ENCODE measurements at places on chromosomes 1 and 21. TPM values are rescaled to one million over a fixed set of nuclear protein-coding genes. Genes with fewer than 3 reads are reported as not detected.

GRCh38 chr1:91783423-91784170 lies 102.4 kb downstream of the TGFBR3 start:
- H3K4me3 ChIP-seq: no peak overlapping the region
- no peaks in the 10 kb centered on the region for H3K27me3 ChIP-seq
- peak overlapping the region; percentile 81 for H3K27ac ChIP-seq
- no peaks in the 10 kb centered on the region for H3K36me3 ChIP-seq
- DNase-seq: no peak

GRCh38 chr1:58994664-58995063 lies 210.8 kb upstream of the JUN start:
- no peaks in the 10 kb centered on the region for H3K4me1 ChIP-seq
- H3K36me3 ChIP-seq: no peaks in the 10 kb centered on the region
- DNase-seq: no peak

- H3K4me1 ChIP-seq: peaks cover 19% of the 10 kb centered on the region
- no peaks in the 10 kb centered on the region for H3K36me3 ChIP-seq
- peak overlapping the region; percentile 27 for H3K4me3 ChIP-seq
- H3K27me3 ChIP-seq: peaks cover 97% of the 10 kb centered on the region
- H3K27ac ChIP-seq: no peak overlapping the region
- peak; percentile 34 for DNase-seq
Measured at GRCh38 chr1:47444562-47445465, 7.0 kb downstream of the FOXD2 start.

DNA sequence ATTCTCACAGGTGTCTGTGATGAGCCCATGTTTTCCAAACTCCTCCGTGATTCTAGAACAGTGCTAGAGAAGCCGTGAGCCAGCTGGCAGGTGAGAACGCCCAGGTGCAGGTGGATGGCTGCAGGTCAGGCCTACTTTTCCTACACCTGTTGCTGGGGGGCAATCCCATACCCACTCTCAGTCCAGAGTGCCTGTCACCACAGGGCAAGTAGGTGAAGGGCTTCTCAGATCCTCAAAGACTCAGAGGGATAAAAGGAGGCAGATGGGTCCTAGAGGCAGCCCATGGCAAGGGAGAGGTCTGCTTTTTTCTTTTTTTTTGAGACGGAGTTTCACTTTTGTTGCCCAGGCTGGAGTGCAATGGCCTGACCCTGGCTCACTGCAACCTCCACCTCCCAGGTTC lies 50.7 kb upstream of the H6PD start:
- no peak for DNase-seq
- H3K27me3 ChIP-seq: peaks cover 5% of the 10 kb centered on the region
- no peaks in the 10 kb centered on the region for H3K36me3 ChIP-seq
- no peak overlapping the region for H3K27ac ChIP-seq
- no peak overlapping the region for H3K4me3 ChIP-seq

- no peaks in the 10 kb centered on the region for H3K36me3 ChIP-seq
- H3K4me1 ChIP-seq: no peaks in the 10 kb centered on the region
- no peaks in the 10 kb centered on the region for H3K27me3 ChIP-seq
- H3K4me3 ChIP-seq: no peak overlapping the region
Measured at GRCh38 chr1:18999359-18999758, 42.9 kb upstream of the IFFO2 start.

Gene BTG2
- 101 TPM for polyA plus RNA-seq

DNA sequence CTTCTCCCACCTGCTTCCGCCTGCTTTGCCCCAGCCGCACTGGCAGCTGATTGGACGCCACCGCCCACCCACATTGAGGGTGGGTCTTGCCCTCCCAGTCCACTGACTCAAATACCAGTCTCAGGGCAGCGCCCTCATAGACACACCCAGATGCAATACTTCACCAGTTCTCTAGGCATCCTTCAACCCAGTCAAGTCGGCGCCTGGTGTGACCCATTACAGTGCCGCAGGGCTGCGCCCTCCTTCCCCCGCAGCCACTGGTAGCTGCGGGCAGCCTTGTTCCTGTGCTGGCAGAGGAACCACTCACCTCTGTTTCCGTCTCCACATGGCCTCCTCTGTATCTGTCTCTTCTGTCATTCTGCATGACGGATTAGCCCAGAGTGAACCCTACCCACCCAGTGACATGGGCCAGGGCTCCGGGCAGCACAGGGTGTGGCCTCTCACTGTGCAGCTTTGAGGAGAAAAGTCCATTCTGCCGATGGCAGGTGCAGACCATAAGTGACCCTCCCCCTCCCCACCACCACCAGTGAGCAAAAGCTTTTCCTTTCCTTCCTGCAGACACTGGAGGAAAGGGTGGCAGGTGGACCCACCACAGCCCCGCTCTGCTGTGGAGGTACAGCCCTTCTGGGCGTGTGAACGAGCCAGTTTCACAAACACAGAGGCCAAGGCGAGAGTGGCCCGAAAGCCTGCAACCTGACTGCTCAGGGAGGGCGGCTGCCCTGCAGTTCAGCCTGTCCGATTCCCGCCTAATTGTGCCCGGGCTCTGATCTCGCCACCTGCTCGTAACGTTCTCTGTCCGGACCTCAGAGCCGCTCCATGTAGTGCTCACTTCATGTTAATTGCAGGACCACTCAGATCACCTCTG lies 57.1 kb downstream of the FAAP20 start:
- peaks cover 73% of the 10 kb centered on the region for H3K36me3 ChIP-seq
- DNase-seq: peak; percentile 97
- H3K27me3 ChIP-seq: no peaks in the 10 kb centered on the region
- H3K27ac ChIP-seq: peak overlapping the region; percentile 95
- no peaks in the 10 kb centered on the region for H3K4me1 ChIP-seq

- no peak overlapping the region for H3K4me3 ChIP-seq
- no peaks in the 10 kb centered on the region for H3K36me3 ChIP-seq
- H3K27me3 ChIP-seq: no peaks in the 10 kb centered on the region
Measured at GRCh38 chr1:7108251-7108650, 323.0 kb downstream of the CAMTA1 start.

GRCh38 chr21:28089599-28090441 lies 902.9 kb downstream of the LTN1 start:
- H3K4me3 ChIP-seq: no peak overlapping the region
- H3K4me1 ChIP-seq: no peaks in the 10 kb centered on the region
- H3K27me3 ChIP-seq: no peaks in the 10 kb centered on the region
- DNase-seq: peak; percentile 58
- H3K27ac ChIP-seq: peak overlapping the region; percentile 90

- H3K36me3 ChIP-seq: peaks cover 3% of the 10 kb centered on the region
- H3K4me1 ChIP-seq: peaks cover 5% of the 10 kb centered on the region
- H3K4me3 ChIP-seq: no peak overlapping the region
- H3K27ac ChIP-seq: no peak overlapping the region
- peak; percentile 66 for DNase-seq
Measured at GRCh38 chr1:159829273-159829634, 2.6 kb downstream of the SLAMF8 start.

- H3K27ac ChIP-seq: peak overlapping the region; percentile 71
- H3K4me1 ChIP-seq: no peaks in the 10 kb centered on the region
- peak; percentile 59 for DNase-seq
- H3K36me3 ChIP-seq: no peaks in the 10 kb centered on the region
Measured at GRCh38 chr21:43362321-43362791, 64.6 kb downstream of the SIK1 start.

DNA sequence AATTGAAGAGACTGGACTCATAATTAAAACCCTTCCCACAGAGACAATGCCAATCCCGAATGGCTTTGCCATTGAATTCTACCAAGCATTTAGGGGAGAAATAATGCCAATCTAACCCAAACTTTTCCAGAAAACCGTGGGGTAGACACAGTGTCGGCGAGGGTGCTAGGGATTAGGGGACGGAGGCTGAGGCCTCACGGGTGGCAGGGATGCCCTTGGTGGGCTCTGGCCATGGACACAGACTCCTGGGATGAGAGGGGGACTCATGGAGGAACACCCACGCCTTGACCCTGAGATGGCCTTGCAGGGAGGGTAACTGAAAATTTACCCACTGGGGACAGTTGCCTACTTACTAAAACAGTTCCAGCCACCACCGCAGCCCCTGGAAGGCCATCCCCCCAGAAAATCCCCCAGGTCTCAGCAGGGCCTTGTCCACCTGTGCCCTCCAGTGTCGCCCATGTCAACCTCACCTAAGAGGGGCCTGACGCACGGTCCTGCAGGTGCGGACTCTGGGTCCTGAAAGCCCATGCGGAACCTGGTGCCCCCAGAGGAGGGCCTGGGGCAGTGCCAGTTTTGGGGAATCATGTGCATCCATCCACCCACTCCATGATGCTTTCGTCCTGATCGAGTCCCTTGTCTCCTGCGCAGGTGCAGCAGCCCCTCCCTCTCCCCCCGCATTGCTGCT lies 1.9 kb downstream of the KRTAP10-5 start:
- no peak for DNase-seq
- no peaks in the 10 kb centered on the region for H3K4me1 ChIP-seq
- H3K4me3 ChIP-seq: no peak overlapping the region
- no peak overlapping the region for H3K27ac ChIP-seq

DNA sequence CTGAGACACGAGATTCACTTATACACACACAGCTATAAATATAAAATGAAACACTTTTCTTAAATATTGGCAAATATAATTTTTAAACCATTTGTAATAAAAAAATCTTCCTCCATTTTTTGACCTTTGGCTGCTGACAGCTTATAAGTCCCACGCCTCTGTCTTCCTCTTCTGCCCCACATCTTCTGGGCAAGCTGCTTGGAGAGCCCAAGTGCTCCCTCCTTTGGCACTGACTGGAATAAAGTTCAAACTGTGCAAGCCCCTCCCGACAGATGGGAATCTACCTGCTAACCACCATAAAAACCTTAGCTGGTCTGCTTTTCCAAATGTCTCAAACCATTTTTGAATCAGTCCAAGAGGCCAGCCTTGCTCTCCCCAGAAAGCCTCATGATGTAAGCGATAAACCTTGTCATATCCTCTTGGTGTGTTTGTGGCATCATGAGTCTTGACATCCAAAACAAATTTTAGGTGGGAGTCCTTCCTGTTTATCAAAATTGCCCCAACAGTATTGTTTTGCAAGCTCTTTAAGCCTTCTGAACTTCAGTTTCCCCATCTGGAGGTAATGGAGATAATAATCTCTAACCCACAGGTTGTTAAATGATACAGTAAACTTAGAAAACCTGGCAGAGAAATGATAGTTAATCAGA lies 99.8 kb downstream of the SNX7 start:
- H3K27ac ChIP-seq: no peak overlapping the region
- H3K36me3 ChIP-seq: no peaks in the 10 kb centered on the region
- peak; percentile 31 for DNase-seq
- no peaks in the 10 kb centered on the region for H3K4me1 ChIP-seq
- no peaks in the 10 kb centered on the region for H3K27me3 ChIP-seq
- H3K4me3 ChIP-seq: no peak overlapping the region

Gene CACHD1
- polyA plus RNA-seq: 12.5 TPM

- no peak overlapping the region for H3K27ac ChIP-seq
- H3K4me1 ChIP-seq: no peaks in the 10 kb centered on the region
- no peaks in the 10 kb centered on the region for H3K27me3 ChIP-seq
- no peak for DNase-seq
- H3K36me3 ChIP-seq: no peaks in the 10 kb centered on the region
- no peak overlapping the region for H3K4me3 ChIP-seq
Measured at GRCh38 chr1:182739545-182739944, 50.0 kb upstream of the NPL start.

GRCh38 chr1:229452956-229453801 lies 19.3 kb upstream of the ACTA1 start:
- no peak overlapping the region for H3K27ac ChIP-seq
- no peaks in the 10 kb centered on the region for H3K27me3 ChIP-seq
- no peaks in the 10 kb centered on the region for H3K4me1 ChIP-seq

Gene CDK11B
- polyA plus RNA-seq: 61.7 TPM

- no peak for DNase-seq
- no peaks in the 10 kb centered on the region for H3K4me1 ChIP-seq
- H3K27me3 ChIP-seq: no peaks in the 10 kb centered on the region
Measured at GRCh38 chr1:232372841-232373440, 257.0 kb downstream of the SIPA1L2 start.

- no peak for DNase-seq
- H3K27me3 ChIP-seq: no peaks in the 10 kb centered on the region
- peaks cover 5% of the 10 kb centered on the region for H3K4me1 ChIP-seq
- H3K36me3 ChIP-seq: peaks cover 40% of the 10 kb centered on the region
- no peak overlapping the region for H3K27ac ChIP-seq
Measured at GRCh38 chr21:34517039-34517438, 5.0 kb upstream of the KCNE1 start.

Gene IFNAR1
- polyA plus RNA-seq: 25.5 TPM

Gene CNTN2
- polyA plus RNA-seq: 0.35 TPM

GRCh38 chr1:227576189-227576588 lies 12.8 kb downstream of the ZNF678 start:
- DNase-seq: no peak
- no peaks in the 10 kb centered on the region for H3K27me3 ChIP-seq
- no peaks in the 10 kb centered on the region for H3K36me3 ChIP-seq
- no peaks in the 10 kb centered on the region for H3K4me1 ChIP-seq
- no peak overlapping the region for H3K27ac ChIP-seq
- H3K4me3 ChIP-seq: no peak overlapping the region

DNA sequence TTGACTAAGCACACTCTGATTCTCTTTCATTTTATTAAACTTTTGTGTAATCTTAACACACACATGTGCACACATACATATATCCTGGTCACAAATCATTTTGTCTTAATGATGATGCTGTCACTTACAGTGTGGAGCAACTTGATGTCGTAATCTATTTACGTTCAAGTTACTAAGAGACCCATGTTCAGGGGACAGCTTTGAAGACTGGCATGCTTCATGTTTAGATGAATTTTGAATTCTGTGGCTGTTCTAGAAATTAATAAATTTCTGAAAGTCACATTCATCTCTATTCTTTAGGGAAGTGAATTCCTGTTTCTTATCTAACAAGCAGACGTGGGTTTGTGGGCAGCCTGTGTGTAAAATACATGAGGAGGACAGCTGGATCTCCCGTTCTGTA lies 1637.8 kb downstream of the PLA2G4A start:
- H3K4me1 ChIP-seq: no peaks in the 10 kb centered on the region
- no peaks in the 10 kb centered on the region for H3K36me3 ChIP-seq
- no peak overlapping the region for H3K4me3 ChIP-seq

Gene NBPF4
- polyA plus RNA-seq: not detected

DNA sequence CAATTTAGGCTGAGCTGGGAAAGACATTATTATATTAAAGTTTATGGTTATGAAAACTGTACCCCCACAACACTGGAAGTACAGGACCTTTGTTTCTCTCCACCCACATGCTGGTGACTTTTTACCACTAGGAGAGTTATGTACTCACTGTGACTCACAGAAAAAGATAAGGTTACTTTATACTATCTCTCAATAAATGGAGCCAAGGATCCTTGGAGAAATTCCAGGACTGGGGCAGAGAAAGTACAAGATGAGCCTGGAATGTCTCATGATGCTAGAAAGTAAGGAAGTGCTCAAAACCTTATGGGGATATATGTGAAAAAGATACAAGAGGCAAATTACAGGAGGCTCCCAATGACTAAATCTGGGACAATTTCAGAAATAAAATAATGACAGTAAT lies 63.9 kb upstream of the C1orf105 start:
- peak; percentile 87 for DNase-seq
- no peaks in the 10 kb centered on the region for H3K27me3 ChIP-seq
- H3K4me3 ChIP-seq: no peak overlapping the region
- H3K27ac ChIP-seq: peak overlapping the region; percentile 41
- H3K36me3 ChIP-seq: no peaks in the 10 kb centered on the region
- H3K4me1 ChIP-seq: peaks cover 22% of the 10 kb centered on the region

GRCh38 chr1:6632588-6633514 lies 8.2 kb downstream of the THAP3 start:
- no peaks in the 10 kb centered on the region for H3K27me3 ChIP-seq
- no peaks in the 10 kb centered on the region for H3K4me1 ChIP-seq
- DNase-seq: no peak

All from small intestine (tissue), 16 donors.